ENCODE measurements at places on chromosomes 3 and 15.

DNA sequence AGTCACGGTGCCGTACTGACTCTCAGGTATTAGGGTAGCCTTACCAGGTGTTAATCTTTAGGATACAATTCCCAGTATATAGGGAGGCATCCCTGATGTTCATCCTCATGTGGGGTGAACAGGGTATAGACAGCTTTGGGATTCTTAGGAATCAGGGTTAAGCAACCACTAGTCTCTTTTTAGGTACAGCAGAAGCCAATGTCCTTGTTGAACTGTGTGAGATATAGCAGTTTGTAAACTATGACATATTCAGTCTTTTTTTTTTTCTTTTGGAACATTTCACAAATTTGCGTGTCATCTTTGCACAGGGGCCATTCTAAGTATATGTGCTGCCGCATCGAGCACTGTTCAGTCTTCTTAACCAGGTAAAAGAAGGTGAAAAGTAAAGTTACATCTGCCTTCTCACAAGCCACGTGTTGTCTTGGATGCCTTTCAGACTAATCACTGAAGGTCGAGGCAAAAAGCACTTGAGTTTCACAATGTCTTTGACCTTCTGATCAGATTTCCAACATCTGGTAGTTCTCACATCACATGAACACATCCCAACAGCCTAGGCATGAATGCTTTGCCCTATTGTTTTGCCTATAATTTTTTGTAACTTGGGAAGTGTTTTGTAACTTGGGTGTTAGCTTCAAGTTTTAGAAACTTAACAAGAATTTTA is 17.2 kb downstream of the TSEN2 start:
- no peak for DNase-seq

GRCh38 chr15:49589030-49589429 is 31.6 kb downstream of the FAM227B start:
- DNase-seq: no peak

DNA sequence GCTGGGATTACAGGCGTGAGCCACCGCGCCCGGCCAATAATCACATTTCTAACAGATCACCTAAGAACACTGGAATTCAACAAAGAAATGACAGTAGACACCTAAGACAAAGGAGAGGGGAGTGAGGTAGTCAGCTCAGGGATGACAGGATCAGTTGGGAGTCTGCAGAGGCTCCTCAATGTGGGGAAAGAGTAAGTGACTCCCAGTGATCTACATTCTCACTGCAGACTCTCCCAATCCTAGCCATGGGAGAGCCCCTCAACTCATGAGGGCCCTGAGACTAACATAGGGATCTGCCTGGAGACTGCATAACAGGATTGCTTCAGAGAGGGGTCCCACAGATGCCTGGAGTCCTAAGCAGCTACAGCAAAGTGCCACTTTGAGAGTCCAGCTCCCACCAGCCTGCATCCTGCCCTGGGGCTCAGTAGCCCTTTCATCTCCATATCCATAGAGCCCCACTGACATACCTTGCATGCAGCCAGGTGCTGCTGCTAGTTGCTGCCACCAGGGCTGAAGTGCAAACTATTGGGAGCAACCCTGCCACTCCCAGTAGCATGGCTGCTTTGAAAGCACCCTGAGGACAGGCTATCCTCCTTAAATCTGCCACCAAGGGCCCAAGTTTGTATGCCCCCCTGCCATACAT is 21.8 kb upstream of the PFN2 start:
- DNase-seq: no peak

- DNase-seq: peak; percentile 81
Measured at GRCh38 chr15:40279437-40280141, 3.3 kb downstream of the ANKRD63 start.

DNA sequence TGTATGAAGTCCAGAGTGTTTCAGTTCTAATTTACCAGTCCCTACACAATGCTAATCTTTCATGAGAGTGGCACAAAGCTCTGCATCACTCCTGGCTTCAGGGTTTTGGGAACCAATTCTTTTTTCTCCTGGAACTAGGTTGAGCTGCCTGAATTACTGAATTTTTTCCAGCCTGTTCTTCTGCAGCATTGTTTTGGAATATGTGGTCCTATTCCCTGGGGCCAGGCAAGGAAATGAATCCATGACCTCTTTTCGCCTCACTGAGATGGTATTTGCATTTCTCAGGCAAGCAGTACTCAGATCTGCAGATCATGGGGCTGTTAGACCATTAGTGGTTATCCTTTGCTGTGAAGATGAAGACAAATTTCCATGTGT is 25.6 kb upstream of the GPR171 start:
- DNase-seq: peak; percentile 53

DNA sequence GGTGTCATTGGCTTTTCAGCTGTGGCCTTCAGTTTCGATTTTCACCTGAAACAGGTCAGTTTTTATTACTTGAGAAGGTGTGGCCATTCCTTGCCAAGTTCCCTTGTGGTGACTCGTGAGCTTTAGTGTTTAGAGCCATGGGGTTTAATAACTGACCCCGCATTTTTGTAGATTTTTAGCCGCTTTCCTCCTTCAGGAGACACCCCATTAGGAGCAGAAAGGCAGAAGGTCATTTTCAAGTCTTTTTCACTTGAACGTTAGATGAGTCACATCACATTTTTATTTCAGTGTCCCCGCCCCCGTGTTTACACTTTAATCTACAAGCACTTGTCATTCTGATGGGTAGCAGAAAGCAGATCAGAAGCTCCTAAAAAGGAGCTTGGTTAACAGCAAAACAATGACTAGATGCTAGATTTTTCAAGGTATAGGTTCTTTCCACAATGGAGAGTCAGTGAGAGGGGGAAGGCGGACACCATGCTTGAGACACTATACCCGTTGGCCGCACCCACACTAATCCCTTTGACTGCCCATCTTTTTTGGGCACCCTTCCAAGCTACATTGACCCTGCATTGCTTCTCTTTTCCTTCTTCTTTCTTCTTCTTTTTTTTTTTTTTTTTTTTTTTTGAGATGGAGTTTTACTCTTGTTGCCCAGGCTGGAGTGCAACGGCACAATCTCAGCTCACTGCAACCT is 132.7 kb downstream of the GHSR start:
- peak; percentile 53 for DNase-seq

DNA sequence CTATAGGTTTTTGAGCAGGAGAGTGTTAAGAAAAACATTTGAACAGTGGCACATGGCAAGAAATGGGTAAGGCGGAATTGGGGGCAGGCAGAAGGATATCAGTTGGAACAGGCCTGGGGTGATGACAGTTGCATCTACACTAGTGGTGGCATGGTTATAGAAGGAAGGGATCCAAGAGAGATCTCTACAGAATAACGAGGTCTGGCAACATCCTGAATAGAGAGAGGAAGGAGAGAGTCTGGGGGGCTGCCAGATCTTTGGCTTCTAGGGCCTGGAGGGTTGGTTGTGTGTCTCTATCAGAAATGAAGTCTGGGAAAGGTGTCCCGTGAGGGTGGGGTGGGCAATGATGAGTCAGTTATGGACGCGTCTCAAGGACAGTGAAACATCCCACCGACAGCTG is 26.3 kb downstream of the FSTL1 start:
- DNase-seq: no peak

DNA sequence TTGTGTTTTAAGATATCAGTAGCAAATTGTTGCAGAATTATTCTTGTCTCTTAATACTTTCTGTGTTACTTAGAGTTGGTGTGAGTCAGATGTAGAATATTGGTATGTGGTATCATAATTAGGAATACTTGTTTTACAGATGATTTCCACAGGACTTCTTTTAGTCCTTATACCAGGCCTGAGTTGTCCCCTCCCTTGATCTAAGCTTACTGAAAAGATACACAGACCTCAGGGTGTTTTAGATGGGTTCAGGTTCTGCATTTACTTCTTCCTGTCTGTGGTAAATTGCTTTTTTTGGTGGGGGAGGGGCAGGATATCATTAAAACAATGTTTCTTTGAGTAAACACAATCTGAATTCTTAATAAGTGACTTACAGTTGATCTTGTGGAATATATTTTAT is 14.2 kb downstream of the DZIP3 start:
- no peak for DNase-seq

GRCh38 chr3:41148901-41149300 is 50.4 kb upstream of the CTNNB1 start:
- DNase-seq: peak; percentile 15

DNA sequence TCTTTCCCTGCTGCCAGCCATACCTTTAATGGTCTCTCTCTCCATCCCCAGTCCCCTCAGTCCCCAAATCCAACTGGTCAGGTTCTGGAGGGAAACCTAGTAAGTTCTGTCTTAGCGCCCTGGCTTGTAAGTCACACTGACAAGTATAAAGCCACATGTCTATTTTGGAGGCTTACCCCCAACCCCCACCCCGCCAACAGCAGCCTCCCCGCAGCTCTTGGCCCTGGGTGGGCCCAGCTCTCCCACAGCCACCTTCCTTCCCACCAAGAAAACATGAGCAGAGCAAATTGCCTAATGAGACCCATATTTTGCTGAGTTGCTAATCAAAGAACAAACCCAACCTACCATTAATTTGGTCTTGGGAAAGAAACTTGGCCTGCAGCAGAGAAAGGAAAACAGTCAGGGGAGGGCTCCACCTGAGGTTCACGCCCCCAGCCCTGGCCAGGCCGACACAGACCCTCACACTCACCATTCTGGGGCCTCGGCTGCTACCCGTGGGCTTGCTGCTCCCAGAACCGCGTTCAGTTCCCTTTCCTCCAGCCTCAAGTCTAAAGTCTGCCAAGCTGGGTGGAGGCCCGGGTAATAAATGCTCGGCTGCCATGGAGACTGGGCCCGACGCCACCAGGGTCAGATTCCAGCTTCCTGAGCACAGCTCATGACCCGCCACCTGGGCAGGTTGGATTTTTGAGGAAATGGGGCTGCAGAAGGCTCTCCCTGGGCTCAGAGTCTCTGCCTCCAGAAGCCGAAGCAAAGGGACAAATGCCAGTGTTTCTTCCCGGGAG is at the start of gene CALML4:
Gene CALML4 (minus strand): TSS at position 557 of the 782 bp plus-strand sequence. CDS start 85 bp downstream, at position 472.
- DNase-seq: peak; percentile 65

GRCh38 chr15:68328443-68328842 is 50.9 kb downstream of the FEM1B start:
- DNase-seq: no peak

GRCh38 chr3:106611116-106611515 is 742.3 kb upstream of the CBLB start:
- DNase-seq: no peak

- no peak for DNase-seq
Measured at GRCh38 chr15:92503889-92504288, 110.2 kb downstream of the ST8SIA2 start.

DNA sequence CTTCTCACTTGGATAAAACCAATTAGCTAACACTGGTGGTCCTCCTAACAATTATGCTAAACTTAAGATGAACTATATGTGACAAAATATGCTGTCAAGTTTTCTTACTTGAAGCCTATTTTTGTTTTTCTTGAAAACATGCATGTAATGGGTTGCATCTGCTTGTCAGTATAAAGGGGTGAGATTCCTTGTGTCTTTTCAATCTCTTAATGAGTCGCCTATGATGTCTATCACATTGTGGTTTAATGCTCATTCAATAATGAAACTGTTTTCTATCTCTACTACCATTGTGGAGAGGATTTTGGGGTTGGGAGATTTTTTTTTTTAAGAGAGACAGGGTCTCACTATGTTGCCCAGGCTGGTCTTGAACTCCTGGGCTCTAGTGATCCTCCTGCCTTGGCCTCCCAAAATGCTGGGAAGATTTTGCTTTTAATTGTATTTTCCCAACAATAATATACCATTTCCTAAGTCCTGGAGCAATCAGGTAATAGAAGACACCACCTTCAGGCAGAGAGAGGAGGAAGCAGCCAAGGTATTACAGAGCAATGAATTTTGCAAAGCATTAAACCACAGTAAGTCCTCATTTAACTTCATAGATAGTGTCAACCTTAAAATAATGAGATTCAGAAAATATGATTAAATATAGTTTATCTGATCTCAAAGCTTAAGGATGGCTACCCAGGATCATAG is 17.4 kb upstream of the TRMT10C start:
- no peak for DNase-seq

GRCh38 chr15:64763874-64764273 is 11.5 kb downstream of the RBPMS2 start:
- no peak for DNase-seq

- peak; percentile 18 for DNase-seq
Measured at GRCh38 chr3:31294430-31295149, 238.1 kb upstream of the STT3B start.

DNA sequence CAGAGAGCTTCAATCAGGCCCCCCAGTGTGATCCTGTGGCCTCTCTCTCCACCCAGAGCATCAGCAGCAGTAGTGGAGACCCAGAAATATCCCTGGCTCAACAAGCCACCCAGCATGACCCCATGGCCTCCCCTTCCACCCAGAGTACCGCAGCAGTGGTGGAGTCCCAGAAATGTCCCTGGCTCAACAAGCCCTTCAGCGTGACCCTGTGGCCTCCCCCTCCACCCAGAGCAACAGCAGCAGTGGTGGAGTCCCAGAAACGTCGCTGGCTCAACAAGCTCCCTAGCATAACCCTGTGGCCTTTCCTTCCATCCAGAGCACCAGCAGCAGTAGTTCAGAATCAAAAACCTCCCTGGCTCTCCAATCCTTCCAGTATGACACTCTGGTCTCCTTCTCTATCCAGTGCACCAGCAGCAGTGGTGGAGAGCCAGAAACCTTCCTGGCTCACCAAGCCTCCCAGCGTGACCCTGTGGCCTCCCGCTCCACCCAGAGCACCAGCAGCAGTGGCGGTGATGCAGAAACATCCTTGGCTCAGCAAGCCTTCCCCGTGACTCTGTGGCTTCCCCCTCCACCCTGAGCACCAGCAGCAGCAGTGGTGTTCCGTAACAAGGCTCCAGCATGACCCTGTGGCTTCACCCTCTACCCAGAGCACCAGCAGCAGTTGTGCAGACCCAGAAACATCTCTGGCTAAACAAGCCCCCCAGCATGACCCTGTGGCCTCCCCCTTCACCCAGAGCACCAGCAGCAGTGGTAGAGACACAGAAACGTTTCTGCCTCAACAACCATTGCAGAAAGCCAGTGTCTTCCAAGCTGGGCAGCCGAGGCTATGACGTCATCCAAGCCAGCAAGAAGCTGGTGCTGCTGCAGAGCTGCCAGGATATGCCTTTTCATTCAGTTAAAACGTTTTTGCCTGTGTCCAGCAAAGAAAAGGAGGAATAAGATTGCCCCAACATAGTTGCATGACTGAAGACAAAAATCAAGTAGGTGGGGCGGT is 61.3 kb upstream of the TAMM41 start:
- DNase-seq: peak; percentile 5

DNA sequence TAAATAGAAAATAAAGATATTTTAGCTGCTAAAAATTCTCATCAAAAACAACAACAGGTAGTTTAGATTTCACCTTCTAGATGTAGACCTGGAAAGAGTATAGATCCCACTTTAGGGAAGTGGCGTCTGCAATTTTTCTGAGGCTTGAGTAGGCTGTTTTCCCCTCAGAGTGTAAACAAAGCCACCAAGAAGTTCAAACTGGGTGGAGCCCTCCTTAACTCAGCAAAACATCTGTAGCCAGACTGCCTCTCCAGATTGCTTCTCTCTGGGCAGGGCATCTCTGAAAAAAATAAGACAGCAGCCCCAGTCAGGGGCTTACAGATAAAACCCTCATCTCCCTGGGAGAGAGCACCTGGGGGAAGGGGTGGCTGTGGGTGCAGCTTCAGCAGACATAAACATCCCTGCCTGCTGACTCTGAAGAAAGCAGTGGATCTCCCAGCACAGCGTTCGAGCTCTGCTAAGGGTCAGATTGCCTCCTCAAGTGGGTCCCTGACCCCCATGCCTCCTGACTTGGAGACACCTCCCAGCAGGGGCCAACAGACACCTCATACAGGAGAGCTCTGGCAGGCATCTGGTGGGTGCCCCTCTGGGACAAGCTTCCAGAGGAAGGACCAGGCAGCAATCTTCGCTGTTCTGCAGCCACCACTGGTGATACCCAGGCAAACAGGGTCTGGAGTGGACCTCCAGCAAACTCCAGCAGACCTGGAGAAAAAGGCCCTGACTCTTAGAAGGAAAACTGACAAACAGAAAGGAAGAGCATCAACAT is 259.6 kb downstream of the STXBP5L start:
- no peak for DNase-seq
